ENCODE measurements at places on chromosomes 5 and 9.

DNA sequence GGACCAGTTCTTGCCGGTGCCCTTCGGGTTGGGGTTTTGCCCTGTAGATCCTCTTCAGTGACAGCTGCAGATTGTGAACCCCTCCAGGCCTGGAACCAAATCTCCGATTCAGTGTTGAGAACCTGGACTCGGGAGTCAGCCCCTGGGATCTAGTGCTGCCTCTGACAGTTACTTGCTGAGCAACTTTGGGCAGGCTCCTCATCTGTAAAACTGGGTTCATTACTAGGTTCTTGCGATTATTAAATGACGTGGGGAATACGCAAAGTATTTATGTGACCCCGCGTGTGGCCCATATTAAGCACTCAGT is 600 bp downstream of the ERCC6L2 start:
- no peak for DNase-seq

- no peak for DNase-seq
These were observed 158.2 kb downstream of the DENND1A start for GRCh38 chr9:123771690-123772089.

GRCh38 chr9:81683238-81683637 is 6.1 kb downstream of the TLE1 start:
- no peak for DNase-seq

- DNase-seq = no peak
These were observed 6.3 kb downstream of the SHB start for GRCh38 chr9:38062498-38063362.

DNA sequence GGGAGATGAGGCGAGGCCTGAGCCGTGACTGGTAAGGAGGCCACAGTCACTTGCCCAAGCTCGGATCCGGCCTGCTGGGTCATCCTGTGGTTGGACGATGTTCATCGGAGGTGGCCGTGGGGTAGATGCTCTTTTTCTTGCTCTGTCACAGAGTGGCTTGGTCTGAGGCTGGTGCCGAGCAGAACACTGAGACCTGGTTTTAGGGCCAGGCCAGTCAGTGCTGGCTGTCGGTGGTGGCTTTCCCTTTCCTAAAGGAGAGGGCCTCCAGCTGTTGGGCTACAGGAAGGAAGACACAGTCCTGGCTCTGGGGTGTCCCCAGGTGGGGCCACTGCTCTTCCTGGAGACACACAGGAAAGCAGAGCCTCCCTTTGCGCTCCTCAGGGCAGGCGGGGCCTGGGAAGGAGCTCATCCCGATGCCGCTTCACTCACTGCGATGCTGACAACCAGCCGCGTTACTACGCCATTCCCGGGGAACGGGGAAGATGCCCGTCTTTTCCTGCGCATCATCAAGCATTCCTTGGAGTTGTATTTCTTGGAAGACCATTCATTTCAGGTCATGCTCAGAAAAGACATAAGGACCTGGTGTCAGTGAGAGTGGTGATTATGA is 254.8 kb upstream of the IRX4 start:
- no peak for DNase-seq

GRCh38 chr9:14140096-14140697 is 173.7 kb downstream of the NFIB start:
- no peak for DNase-seq

- no peak for DNase-seq
These were observed 42.0 kb downstream of the ARHGEF28 start for GRCh38 chr5:73668017-73668416.

DNA sequence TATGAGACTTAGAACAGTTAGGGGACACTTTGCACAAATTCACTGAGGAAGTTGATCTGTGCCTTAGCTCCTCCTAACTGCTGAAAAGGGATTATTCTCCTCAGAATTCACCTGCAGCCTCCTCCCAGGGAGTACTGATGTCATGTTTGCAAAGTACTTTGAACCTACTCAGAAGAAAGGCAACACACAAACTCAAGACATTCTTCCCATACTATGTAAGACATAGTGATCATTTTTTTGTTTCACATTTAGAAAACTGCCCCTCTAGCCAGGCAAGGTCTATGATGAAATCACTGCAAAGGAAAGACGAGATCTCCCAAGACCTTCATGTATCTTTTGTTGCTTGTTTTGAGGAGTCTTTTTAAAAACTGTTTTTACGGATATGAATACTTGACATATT is 10.6 kb upstream of the VLDLR start:
- no peak for DNase-seq

DNA sequence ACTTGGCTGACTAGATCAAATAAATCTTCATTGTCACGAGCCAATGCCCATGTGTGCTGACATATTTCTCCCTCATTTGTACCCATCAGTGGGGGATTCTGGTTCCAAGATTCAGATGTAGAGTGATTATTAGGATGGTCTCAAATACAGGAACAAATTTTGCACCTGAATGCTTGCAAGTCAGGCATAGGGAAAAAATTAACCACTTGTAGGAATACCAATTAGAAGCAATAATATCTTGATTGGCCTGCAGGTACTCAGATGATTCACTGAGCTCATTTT is 69.5 kb downstream of the DMAC1 start:
- DNase-seq = no peak

- no peak for DNase-seq
These were observed 57.5 kb upstream of the ARL15 start for GRCh38 chr5:54367844-54368243.

GRCh38 chr5:66645039-66645438 is 48.8 kb downstream of the MAST4 start:
- DNase-seq = no peak

- DNase-seq = no peak
These were observed 462.5 kb downstream of the SPOCK1 start for GRCh38 chr5:137036640-137037039.

GRCh38 chr9:15426019-15426418 is 3.3 kb downstream of the SNAPC3 start:
- DNase-seq = no peak

GRCh38 chr9:7185612-7186011 is 427.8 kb downstream of the KDM4C start:
- DNase-seq = no peak

DNA sequence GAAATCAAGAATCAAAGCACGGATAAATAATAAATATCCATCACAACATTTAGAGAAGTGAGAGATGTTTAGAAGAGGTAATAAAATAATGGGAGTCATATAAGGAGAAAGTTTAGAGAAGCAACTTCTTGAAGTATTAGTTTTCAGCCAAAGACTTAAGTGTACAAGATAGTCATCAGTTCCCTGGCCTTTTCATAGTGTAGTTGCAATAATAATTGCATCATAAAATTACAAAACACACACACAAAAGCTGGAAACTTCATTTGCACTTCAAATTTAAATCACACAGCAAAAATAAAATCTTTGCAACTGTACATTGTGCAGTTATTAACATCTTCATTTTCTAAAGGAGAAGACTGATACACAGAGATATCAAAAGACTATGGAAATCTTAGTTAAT is 319.1 kb upstream of the RGMB start:
- no peak for DNase-seq

DNA sequence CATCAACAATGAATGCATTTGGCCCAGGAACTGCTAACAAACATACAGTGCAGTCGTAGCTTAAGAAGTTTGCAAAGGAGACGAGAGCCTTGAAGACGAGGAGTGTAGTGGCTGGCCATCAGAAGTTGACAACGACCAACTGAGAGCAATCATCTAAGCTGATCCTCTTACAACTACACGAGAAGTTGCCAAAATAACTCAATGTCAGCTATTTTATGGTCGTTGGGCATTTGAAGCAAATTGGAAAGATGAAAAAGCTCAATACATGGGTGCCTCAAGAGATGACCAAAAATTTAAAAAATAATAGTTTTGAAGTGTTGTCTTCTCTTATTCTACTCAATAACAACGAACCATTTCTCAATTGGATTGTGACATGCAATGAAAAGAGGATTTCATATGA is 757.7 kb upstream of the CHD1 start:
- DNase-seq = no peak

- peak; percentile 68 for DNase-seq
These were observed 40.2 kb upstream of the GARNL3 start for GRCh38 chr9:127224178-127224882.

DNA sequence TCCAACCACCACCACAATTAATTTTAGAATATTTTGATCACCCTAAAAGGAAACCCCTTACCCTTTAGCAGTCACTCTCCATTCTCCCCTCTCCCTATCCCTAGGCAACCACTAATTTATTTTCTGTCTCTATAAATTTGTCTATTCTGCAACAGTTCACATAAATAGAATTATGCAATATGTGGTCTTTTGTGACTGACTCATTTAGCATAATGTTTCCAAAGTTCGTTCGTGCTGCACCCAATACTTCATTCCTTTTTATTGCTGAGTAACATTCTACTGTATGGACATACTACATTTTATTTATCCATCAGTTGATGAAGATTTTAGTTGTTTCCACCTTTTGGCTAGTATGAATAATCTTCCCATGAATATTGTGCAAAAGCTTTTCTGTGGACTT is 18.2 kb upstream of the CDC20B start:
- no peak for DNase-seq

GRCh38 chr5:145838276-145838675 is 3.1 kb upstream of the PRELID2 start:
- no peak for DNase-seq

DNA sequence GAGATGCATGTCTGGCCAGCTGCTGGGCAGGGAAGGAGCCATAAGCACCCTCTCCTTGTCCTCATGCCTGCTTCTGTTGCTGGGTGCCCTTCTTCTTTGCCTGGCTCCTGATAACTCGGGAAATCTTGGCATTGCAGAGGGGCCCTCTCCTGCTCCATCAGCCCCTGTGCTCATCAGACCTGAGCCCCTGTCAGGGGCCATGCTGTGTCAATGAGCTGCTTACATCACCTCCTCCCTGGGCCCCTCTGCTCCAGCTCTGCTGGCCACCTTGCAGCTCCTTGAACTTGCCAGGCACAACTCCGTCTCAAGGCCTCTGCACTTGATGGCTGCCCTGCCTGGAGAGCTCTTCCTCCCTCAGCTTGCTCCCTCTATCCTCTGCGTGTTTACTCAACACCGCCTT is 194.3 kb downstream of the TTLL11 start:
- DNase-seq = no peak

DNA sequence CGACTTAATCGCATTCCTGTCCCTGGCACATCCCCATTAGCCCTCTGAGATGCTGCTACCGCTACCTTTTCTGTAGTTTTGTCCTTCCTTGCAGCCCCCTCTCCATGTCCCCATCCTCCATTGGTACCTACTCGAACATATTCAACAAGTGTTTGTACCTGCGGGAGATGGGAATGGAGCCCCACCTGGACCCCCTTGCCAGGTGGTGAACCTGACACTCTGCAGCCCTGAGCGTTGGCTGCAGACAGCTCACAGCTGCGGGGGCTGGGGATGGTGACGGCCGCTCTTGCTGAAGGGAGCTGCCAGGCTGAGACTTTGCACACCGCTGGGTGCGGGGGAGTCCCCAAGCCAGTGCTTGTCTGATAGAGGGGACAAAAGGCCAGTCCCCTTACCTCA is 96.3 kb upstream of the DAP start:
- no peak for DNase-seq

DNA sequence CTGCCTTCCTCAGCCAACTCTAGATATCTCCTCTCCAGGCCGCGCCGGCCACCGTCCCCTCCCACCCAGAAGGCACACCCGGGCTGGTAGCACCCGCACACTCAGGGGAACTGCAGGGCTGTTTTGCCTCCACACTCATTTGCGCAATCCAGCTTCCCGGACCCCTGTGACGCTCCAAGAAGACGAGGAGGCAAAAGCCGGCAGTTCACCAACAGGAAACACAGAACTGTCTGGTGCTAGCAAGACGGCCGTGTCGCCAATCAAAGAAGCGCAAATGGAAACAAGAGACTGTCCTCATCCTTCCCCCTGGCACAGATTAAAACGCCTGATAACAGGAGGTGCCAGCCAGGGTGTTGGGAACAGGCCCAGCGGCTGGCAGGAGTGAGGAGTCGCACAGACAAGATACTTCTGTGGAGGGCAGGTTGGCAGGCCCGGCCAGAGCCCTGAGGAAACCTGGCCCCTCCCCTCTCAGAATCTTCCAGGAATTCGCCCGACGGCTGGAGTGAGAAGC is 7.8 kb downstream of the AGPAT2 start:
- DNase-seq = no peak

- no peak for DNase-seq
These were observed 35.9 kb downstream of the ITK start for GRCh38 chr5:157216391-157217142.

DNA sequence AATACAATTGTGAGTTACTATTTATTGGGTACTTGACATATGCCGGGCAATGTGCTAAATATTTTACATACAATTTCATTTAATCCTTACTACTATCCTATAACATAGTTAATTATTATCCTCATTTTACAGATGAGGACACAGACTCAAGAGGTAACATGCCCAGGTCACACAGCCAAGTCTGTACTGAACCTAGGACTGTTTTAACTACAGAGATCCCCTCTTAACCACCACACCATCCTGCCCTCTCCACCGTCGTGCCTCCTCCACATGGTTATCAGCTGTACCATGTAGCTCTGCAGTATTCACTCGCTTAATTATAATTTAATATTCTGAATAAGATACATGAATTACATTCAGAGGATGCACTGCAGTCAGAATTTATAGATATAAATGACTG is 5.3 kb downstream of the RAB14 start:
- no peak for DNase-seq

DNA sequence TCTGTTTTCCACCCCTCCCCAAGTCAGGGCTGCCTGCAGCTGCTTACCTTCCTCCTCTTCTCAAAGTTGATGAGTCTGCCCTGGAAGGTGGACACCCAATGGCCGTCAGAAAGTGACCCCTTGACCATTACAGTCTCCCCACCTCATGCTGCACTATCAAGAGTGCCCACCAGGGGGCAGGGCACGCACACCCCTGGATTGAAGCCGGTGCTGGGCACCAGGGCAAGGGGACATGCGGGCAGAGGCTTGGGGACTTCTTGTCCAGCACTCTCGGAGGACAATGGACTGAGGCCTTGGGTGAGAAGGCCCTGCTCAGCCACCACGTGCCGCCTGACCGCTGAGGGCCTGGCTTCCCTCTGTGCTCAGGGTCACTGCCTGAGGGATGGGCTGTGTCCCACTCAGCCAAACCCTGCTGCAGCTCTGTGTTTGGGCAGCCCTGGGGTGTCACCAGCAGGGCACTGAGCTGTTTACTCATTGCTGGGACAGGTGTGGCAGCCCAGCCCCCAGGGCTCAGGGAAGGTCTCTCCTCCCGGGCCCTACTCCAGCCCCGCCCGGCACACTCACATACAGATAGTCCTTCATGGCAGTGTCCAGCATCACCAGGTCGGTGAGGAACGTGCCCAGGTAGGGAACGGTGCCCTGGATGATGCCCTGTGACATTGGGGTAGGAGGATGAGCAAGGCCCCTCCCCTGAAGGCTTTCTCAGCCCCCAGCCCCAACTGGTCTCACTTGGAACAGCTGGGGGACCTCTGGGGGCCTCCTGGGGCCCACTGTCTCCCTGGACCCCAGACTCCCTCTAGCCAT is 17.7 kb downstream of the RALGDS start:
- peak; percentile 39 for DNase-seq

- no peak for DNase-seq
These were observed 2.9 kb upstream of the NXNL2 start for GRCh38 chr9:88531920-88532698.

- no peak for DNase-seq
These were observed 601.9 kb downstream of the SEMA5A start for GRCh38 chr5:8944005-8944404.
